ENCODE measurements at places on chromosomes 12 and 14.
A peak's percentile ranks its signal among the peaks of the same experiment; 100 is the strongest.

DNA sequence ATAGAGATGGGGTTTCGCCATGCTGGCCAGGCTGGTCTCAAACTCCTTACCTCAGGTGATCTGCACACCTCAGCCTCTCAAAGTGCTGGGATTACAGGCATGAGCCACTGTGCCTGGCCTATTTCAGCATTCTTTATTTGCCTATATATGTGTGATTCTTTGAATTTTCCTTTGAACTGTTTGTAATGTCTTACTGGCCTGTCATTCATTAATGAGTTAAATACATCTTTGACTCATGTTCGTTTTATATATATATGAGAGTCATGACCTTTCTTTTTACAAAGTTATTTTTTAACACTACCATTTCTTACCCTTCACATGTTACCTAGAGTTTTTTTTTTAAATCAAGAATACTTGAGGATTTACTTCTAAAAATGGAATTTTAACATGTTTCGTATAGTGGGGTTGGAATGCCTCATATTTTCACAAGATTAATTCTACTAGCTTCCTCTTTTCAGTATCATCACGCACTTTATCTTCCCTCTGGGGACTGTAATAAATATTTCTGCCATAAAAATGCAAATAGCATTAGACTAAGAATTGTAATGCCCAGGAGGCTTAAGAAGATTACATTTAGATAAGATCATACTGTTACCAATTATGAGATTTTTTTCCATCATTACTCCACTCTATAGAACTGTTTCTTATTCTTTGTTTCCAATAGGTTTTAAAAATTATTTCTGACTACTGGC lies 66.7 kb downstream of the NTN4 start:
- DNase-seq: no peak

DNA sequence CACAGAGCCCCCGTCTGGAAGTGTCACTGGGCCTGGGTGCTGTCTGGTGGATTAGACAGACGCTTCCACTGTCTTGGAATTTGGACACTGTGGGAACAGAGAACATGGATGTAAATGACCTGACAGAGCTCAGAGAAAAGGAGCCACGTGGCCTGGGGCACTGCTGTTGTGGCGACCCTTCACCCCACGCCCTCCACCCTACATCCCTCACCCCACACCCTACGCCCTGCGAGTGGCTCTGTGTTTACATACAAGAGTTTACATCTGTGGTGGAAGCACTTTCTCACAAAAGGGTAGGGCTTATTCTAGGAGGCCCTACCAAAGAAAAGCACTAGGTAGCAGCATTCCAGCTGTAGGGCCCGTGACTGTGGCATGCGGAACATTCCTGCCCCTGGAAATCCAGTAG lies 47.7 kb downstream of the B4GALNT3 start:
- peak; percentile 3 for DNase-seq

DNA sequence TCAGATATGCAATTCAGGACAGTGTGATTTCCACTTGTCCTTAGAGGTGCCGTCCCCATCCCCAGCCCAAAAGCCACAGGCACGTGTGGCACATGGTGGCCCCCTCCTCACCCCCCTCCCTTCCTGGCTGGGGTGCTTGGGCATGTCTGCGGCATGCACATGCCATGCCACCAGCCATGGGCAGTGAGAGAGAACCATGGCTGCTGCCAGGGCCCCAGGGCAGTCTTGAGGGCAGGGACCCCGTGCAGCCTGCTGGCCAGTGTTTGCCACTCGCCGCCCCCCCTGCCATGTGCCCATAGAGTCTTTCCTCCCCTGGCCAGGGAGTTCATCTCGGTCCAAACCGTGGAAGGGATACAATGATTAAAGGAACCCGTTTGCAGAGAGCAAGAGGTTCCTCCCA lies 41.5 kb downstream of the TNFAIP2 start:
- DNase-seq: no peak

DNA sequence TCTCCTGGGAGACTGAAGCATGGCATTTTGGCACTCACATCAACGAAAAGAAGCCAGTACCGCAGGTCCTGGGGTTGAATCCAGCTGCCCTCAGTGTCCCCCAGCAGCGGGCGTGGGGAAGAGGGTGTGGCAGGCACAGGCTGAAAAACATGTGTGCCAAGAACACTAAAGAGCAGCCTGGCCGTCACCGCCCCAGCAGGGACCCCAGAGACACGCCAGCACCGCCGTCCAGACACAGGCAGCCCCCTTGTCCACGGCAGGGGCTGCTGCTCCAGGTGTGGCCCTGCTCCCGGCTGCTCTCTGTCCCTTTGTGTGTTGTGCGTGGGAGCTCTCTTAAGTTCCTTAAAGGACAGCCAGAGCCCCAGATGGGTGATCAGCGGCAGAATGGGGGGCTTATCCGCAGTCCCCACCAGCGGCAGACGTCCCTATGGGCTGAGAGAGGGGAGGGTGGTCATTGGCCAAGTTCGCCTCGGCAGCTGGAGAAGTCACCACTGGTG lies 556 bp downstream of the PHETA1 start:
- DNase-seq: no peak

GRCh38 chr14:21699551-21699950 lies 25.9 kb upstream of the OR4E1 start:
- no peak for DNase-seq

DNA sequence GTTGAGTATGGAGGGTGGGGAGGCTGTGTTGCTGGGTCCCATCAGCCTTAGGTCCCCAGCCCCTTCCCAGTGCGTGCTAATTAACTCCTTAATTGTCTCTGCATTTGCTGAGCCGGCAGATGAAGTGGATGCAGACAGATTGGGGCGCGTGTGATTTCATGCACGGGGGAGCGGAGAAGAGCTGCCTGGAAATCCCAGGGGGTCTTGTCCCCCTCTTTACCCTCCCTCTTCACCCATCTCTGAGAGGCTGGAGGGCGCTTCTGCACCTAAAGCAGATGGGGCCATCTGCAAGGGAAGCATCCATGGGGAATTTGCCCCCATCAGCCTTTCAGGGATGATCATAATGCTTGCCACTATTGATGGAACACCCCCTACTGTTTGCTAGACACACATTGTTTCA lies 4.4 kb upstream of the ASIC1 start:
- DNase-seq: no peak

DNA sequence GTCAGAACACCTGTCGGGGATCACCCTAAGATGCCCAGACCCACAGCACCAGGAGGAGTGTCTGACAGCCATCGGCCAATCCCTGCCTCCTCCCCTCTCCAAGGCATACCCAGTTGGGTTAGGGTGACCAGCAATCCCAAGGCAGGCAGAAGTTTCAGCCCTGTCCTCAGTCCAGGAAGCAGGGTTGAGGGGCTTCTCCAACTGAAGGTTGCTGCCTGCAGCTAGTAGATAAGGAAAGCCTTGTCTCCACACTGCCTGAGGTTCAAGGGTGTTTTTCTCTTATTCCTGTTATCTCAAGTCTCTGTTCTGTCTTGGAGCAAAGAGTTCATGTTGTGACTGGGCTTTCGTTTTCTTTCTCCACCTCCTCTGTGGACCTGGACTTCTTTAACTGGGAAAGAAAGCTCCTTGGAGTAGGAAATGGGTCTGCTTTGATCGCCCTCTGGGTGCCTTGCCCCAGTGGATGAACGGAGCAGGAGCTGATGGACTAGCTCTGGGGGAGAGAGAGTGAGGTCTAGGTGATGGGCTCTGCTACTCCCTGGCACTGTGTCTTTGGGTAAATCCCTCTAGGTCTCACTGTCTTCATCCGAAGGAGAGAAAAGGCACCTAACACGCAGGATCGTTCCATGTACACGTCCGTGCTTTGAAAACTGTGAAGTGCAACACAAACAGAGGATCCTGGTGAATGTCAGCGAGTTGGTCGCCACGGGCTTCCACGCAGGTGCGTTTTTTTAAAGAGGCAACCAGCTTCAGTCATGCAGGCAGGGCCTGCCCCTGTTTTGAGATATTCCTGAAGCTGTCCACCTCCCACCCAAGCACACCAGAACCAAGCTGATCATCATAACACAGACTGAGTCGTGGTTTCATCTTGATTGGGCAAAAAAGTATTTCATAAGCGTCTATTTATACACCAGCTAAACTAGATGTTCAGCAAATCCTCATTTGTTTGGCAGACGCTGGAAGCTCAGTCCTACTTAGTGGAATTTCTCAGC lies 52.5 kb upstream of the FOXN3 start:
- DNase-seq: no peak

DNA sequence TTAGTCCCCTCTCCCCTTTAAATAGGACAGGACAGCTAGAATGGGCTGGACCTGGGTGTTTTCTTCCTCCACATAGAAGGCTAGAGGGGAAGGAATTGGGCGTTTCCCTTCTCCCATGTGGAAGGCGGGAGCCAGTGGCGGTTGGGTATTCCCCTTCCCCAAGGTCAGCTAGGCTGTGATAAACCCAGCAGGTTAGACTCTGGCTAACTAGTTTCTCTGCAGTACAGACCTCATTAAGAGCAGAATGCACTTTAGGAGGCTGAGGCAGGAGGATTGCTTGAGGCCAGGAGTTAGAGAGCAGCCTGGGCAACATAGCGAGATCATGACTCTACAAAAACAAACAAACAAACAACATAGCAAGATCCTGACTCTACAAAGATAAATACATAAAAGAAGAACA lies 92.6 kb downstream of the BEGAIN start:
- no peak for DNase-seq

DNA sequence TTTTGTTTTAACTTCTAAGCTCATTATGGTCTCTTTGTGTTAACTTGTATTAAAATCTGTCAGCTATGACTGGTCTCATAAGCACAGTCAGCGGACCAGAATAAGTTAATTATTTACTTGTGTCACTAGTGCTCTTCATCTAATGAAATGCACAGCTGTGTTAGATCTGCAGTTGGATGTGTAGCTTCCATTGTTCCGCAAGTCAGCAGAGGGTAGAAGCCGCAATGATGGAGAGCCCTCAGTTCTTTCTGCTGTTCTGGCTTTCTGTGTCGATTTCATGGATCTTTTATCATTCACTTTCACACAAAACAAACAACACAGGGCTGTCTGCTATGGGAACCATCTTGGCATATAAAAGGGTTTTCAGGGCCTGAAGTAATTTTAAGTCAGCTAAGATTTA lies 89.3 kb upstream of the RFX4 start:
- no peak for DNase-seq

DNA sequence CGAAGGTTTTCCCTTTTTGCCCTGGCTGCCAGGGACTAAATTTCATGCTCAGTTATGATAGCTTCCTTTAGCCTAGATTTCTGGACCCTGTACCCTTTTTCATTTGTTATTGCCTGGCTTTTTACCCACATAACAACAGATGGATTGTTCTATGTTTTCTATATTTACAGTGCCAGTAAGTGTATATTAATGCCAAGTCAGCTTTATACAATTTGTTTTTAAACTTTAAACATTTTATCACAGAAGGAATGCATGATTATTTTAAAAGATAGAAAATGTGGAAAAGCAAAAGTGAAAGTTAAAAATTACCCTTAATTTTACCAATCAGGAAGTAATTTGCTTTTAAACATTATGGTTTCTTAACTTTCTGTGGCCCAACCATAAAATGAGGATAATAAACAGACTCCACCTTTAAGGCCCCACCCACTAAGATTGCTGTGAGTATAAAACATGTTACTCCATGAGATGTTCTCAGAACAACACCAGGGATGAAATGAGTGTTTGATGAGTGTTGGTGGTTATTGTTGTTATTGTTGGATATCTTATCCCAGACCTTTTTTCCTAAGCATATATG lies 496.8 kb downstream of the EGLN3 start:
- no peak for DNase-seq

DNA sequence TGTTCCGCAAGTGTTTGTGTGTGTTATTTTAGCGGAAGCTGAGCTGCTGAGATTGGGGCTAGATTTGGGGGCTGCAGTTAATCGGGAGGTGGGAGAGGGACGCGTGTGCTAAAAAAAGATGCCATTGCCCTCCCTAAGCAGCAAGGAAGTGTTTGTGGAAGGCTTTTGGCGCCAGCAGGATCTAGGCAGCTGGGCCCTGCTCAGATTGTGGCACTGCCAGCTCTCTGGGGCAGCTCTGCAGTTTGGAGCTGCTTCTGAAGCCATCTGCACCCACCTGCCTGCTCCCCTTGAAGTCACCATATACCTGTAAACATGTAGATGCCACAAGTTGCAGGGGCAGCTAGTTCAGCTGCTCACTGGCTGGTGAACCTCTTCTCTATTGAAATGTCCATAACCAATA lies 28.8 kb downstream of the TPCN1 start:
- no peak for DNase-seq

DNA sequence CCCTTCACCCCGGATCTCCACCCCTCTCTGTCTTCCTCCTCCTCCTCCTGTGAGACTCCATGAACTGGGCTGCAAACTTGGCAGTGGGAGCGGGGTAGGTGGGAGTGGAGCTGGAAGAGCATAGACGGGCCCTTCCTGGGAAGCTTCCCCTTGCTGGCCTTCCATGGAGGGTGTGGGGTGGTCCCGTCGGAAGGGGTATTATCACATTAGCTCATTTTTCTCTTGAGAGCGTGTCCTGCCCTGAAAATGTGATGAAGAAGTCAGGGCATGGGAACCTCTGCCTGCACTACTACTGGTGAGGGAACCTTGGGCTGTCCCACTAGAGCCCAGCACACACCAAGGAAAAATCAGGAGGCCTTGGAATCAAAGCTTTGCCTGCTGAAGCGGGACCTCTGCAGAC lies 66.5 kb downstream of the CACNA1C start:
- DNase-seq: no peak

DNA sequence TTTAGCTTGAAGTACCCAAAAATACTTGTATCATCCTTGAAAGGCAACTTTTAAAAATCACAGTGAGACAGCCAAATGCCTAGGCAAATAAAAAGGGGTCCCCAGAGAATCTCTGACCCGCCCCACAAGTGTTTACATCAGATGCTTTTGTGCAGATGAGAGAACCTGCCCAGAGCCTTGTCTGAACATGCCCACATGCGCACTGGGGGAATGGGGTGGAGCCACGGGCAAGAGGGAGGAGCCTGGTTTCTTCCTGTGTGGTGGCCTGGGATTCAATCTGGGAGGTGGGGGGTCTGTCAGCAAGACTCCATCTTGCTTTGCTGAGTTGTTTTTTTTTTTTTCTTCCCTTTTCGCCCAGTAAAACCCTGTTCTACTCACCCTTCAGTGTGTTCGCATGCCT lies 381.7 kb upstream of the CCDC196 start:
- peak; percentile 1 for DNase-seq

DNA sequence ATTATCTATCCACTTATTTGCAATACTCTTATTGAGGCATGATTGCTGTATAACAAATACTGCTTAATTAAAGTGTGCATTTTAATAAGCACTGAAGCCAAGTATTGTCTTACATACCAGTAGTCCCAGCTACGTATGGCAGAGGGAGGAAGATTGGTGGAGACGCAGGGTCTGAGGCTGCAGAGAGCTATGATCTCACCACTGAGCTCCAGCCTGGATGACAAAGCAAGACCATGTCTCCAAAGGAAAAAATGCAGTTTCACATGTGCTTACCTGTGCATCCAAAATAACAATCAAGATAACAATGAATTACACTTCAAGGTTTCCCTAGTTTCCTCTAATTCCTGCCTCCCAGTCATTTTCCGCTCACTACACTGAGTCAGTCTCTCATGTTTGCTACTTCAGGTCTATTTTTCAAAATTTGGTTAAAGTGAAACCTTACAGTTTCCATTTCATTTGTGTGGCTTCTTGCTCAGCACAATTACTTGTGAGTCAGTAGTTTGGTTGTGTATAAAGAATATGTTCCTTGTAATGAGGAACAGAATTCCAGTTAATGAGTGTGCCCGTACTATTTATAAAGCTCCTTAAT lies 1250.1 kb downstream of the TMEM121 start:
- no peak for DNase-seq

- DNase-seq: no peak
Measured at GRCh38 chr14:26067786-26068459, 529.9 kb downstream of the NOVA1 start.
